GF-D8 (cell line): ENCODE measurements at places on chromosomes 12 and 14.

DNA sequence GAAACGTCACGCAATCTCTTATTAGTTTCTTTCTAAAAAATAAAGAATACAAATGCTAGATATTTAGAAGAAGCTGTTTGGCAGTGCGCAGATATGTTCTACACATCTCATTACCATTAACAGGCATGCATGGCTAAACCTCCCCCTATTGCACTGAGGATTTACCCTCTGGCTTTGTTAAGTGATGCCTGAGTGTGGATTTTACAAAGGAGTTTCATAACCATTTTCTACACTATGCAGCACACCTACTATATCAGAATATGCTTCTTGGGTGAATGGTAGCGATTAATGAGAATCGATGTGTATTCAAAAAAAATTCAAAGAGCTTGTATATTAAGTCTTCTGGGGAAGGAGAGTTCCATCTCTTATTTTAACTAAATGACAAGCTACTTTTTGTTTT is 1.1 kb upstream of the RMST start:
- no peak for DNase-seq

DNA sequence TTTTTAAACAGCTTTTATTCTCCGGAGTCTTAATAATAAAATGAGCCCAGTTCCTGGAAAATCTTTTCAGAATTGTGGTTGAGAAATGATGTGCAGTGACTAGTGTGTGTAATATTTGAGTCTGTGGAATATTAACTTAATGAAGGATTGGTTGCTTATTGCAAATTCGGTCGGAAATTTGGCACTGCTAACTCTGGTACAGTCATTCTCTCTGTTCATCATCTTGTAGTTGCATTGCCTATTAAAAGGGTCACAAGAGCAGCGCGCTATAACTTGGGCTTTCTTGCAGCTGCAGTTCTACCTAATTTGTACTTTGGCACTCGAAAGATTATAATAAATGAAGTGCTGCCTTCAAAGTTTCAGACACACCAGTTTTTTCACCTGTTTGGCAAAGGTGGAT is 146.0 kb downstream of the FLRT2 start:
- no peak for DNase-seq

- no peak for DNase-seq
Measured at GRCh38 chr12:13368971-13369370, 172.4 kb downstream of the EMP1 start.

DNA sequence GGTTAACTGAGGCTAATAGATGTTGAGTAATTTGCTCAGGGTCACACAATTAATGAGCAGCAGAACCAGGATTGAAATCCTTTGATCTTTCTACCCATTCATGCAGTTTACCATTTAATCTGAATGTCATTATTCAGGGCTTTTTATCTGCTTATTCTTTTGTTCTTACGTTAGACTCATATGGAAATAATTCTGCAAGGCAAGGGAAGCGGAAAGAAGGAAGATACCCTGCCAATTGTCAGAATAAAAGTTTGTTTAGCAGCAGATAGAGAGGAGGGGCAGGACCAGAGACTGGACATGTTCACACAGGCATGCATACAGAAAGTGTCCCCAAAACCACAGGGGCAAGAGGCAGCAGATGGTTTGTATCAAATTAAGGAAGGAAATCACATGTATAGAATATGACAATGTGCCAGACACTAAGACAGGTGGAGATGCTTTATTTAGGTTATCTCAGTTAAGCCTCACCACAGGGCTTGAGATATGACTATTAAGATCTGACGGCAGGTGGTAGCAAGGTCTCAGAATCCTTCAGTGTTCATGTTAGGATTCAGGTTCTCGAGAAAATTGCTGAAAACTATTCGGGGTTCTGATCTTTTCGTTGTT is 29.8 kb downstream of the BRMS1L start:
- no peak for DNase-seq

GRCh38 chr14:31206536-31207286 is 882 bp downstream of the HECTD1 start:
- DNase-seq = no peak

GRCh38 chr12:40980427-40980961 is 207.6 kb upstream of the PDZRN4 start:
- no peak for DNase-seq

DNA sequence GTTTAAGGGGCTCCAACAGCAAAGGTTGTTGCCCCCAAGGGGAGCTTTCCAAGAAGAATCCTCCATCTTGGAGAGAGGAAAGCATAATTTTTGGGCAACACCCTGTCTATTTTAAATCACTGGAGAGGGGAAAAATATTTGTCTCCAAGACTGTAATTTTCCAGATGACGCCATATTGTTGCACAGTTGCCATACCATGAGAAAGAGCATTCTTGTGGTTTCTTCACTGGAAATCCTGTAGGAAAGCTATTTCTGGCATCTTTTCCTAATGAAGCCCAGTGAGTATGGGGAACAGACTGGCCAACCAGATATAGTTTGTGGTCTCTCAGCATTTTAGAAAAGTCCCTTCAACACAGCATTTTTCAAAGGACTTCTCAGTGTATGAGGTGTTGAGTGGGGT is 88.1 kb upstream of the MANSC4 start:
- DNase-seq = no peak

GRCh38 chr12:132633398-132633797 is 14.8 kb downstream of the P2RX2 start:
- no peak for DNase-seq

DNA sequence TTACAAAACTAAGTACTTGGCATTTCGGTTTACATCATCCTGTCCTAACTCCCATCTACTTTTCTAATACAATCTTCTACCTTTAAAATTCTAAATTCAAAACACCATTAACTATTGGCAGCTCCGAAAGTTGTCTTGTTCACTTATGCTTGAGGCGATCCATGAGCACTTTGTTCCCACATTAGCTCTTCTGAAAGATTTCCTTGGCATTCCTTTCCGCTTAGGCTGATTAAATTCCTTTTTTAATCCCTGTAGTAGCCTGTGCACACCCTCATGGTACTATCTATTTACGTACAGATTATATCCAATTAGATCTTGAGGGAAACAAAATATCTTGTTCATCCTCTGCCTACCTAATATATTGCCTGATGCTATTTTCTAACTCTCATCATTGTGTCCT is 480.7 kb downstream of the PRKD1 start:
- DNase-seq = no peak

GRCh38 chr12:6374786-6375160 is 590 bp downstream of the SCNN1A start:
- no peak for DNase-seq

DNA sequence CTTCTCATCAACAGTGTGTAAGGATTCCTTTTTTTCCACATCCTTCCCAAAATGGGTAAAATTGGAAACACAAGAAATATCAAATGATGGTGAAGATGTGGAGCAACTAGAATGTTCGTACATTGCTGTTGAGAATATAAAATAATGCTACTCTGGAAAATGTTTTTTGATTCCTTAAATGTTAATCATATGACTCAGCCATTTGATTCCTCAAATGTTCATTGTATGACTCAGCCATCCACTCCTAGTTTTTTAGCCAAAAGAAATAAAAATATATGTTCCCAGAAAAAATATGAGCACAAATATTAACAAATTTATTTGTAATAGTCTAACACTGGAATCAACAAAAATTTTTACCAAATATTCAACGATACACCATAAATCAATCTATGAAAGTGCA is 1108.6 kb downstream of the LRFN5 start:
- DNase-seq = no peak

DNA sequence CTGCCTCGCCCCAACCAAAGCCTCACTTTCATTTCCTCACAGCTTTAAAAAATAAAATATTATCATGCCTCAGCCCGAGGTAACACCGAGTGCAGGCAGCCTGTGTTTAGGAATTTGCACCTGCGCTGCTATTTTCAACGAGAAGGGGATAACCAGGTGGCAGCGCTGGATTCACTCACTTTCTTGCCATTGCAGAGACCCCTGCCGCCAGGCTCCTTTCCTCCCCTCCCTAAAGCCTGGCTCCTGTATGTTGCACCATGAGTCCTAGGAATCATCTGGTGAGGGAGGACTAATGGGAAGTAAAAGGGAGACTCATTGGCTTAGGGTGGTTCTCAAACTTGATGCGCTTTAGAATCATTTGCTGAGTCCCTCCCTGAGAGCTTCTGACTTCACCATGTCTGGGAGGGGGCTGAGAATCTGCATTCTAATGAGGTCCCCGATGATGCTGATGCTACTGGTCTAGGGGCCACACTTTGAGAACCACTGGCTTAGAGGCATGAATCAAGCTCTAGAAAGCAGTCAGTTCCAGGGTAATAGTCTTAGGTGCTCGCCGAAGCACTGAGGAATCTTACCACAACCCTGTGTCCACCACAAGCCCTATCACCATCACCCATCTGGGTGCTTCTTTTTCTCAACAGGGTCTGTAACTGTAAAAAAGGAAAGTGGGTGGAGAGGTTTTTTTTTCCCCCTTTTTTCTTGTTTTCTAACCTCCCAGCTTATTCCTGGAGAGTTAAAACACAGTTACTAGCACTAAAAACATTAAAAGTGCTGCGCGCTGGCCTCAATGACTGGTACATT is 83.8 kb downstream of the SLC38A1 start:
- DNase-seq = no peak

DNA sequence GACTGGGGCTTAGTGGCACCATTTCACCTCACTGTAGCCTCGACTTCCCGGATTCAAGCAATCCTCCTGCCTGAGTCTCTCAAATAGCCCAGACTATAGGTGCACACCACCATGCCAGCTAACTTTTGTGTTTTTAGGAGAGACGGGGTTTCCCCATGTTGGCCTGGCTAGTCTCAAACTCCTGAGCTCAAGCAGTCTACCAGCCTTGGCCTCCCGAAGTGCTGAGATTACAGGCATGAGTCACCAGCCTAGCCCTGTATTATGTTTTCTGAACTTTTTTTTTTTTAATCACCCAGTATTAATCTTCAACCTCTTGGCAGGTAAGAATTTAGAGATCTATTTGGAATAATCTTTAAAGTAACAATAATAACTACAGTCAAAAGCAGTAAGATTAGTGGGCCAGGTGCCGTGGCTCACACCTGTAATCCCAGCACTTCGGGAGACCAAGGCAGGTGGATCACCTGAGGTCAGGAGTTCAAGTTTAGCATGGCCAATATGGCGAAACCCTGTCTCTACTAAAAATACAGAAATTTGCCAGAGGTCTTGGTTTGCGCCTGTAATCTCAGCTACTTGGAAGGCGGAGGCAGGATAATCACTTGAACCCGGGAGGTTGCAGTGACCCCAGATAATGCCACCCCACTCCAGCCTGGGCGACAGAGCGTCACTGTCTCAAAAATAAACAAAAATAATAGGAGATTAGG is 8.6 kb downstream of the NANOG start:
- DNase-seq = no peak

- DNase-seq = no peak
Measured at GRCh38 chr12:105590571-105590970, 260.1 kb downstream of the C12orf75 start.

DNA sequence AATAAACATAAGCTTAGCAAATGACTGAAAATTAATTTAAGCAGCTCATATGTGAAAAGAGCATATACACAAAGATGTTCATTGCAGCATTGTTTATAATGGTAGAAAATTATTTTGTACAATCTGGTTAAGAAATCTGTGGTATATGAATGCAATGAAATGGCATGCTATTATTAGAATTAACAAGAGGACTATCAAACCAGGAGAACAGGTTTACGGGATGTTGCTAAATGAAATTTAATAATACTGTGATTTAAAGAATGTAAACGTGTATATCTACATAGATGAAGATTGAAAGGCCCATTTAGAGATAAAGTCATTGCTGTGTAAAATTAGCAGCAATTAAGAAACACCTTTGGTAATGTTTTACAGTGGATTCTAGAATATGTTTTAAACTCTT is 70.5 kb downstream of the EID3 start:
- no peak for DNase-seq

DNA sequence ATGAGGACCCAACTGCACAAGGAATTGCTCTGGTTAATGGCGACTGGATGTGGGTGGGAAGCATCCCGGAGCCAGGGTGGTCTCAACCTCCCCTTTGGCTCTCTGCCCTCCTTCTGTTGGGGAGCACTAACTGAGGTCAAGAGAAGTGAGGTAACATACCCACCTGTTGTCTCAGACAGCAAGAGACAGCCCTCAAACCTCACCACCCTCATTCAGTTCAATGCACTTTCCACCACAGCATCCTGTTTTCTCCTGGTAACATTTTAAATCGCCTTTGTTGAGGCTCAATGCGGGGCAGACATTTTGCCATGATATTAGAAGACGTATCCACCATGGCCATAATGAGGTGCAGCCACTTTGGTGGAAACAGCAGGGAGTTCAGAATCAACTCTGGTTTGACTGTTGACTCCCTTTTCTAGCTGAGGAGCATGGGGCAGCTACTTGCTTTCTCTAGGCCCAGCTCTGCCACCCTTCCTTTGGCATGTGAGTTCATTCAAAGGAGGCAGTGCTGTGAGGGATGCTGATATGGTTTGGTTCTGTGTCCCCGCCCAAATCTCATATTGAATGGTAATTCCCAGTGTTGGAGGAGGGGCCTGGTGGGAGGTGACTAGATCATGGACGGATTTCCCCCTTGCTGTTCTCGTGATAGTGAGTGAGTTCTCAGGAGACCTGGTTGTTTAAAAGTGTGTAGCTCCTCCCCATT is 338.6 kb downstream of the PCNX1 start:
- DNase-seq = no peak

DNA sequence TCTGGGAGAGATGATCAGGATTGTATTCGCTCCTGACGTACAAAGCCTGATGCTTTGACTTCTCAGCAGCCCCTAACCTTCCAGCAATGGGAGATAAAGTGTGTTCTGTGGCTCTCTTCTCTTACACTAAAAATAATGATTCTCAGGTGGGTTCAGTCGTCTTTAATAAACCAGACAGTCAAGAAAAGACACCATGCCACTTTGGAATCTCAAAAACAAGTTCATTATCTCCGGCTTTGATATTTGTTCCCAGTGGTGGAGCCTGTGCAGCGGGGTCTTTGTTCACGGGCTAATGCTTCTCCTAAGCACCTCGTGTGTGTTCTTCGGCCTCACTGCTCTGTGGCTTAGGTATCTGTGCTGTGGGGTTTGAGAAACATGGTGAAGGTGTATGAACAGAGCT is 1.6 kb downstream of the ACVR1B start:
- DNase-seq = no peak

DNA sequence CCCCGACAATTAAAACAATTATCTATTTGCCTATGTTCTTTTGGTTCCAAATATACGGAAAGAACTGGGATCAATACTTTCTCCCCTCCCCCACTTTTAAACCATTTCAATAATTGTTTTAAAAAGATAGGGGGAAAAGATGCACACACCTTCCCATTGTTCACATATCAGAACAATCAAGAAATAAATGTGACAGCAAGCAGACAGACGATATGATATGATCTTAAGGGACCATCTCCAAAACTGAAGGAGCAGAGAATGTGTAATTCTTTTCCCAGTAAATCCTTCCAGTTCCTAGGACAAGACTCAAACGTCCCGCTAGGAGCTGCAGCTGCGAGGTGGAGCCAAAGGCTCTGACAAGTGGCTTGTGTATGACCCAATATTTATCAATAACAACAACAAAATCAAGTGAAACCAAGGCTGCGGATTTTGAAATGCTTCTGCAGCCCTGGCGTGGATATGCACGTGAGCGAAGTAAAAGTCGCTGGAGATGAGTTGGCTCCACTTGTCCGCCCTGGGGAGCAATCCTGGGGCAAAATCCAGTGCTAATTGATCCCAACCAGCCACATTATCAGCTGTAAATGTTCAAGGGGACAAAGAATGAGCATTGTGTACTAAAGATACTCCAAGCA is 8.2 kb upstream of the FOXG1 start:
- no peak for DNase-seq

GRCh38 chr14:93977790-93978581 is 1.6 kb upstream of the ASB2 start:
- DNase-seq = no peak
